ENCODE measurements at places on chromosomes 5 and 9.

DNA sequence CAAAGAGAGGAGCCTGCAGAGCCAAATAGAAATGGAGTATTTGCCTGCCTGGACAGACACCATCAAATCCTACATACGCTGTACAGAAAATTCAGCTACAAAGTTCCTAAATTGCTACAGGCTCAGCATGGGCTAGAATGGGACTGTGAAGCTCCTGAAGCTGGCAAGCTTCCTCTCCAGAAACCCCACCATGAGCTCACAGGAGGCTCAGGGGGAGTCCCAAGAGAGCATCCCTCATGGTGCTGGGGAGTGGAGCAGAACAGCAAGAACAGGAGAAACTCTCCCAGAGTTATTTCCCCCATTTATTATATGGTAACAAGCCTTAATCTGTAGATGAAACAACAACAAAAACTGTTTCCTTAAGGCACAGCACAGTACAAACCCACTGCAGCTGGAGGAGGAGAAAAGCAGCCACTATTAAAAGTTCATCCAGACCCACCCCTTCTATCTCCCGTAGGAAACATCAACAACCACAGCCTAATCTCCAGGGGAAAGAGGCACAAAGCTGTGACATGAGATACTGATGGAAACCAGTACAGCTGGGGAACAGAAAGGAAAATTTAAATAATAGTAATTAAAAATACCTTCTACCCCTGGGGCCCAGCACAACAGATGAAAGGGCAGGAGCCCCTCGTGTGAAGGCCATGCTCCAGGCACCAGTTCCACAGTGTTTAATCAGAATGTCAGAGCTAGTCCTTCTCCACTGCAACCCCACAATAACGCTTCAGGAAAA lies 548.5 kb downstream of the MTRR start:
- no peak for DNase-seq

GRCh38 chr5:101292199-101292598 lies 389.1 kb upstream of the ST8SIA4 start:
- no peak for DNase-seq

DNA sequence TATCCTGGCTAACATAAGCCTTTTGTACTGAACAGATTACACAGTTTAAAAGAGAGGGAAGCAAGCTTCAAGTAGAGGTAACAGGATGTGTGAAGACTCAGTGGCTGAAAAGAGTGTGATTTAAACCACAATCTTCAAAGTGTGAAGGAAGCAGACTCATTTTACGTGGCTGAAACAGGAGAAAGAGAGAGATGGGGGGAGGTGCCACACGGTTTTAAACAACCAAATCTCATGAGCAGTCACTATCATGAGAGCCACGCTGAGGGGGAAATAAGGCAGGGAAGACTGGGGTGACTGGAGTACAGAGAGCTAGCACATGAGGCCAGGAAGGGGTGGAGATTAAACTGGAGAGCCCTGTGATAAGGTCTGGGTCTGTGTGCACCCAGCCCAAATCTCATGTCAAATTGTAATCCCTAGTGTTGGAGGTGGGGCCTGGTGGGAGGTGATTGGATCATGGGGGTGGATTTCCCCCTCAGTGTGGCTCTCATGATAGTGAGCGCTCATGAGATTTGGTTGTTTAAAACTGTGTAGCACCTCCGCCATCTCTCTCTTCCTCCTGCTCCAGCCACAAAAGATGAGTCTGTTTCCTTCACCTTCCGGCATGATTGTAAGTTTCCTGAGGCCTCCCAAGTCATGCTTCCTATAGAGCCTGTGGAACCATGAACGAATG lies 318.6 kb upstream of the CD180 start:
- DNase-seq = no peak

DNA sequence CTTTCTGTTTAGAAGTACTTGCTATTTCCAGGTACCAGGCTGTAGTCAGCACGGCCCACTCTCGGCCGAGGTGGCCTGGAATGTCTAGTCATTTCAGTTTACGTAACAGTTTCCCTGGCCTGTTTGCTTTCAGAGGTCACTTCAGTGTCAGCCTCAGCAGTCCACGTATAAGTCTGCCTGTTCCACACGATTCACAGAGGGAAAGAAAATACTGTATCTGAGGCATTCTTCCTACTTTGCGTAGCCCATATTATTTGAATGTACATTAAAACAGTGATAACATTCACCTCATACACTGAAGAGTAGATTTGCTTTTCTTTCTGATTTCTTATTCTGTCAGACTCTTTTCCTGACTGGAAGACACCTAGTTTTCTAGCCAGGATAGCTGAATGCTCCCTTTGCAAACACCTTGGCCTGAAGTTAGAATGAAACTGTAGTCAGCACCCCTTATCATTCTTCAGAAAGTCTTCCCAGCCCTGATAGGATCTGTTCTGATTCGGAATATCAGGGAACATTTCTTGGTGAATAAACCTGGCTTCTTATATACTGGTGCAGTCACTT lies 140.9 kb downstream of the AOPEP start:
- DNase-seq = peak; percentile 41

- DNase-seq = no peak
These were observed 199.5 kb downstream of the ALDH1A1 start for GRCh38 chr9:72753266-72753893.

DNA sequence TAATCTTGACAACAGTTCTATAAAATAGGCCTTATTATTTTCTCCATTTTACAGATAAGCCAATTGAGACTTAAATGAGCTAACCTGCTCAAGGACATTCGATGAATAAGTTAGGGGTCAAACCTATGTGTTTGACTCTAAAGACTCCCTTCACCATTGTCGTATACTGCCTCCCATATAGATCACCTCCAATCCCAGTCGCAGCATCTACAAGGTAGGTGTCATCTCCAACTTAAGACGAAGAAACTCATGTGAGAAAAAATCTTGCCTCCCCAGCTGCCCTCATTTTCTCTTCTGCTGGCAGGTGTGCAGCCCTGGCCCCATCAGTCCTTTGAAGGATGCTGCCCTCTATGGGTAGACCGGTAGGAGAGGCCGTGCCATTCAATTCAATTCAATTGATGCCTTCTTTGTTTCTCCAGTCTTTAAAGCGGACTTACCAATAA lies 75.2 kb upstream of the SMARCA2 start:
- no peak for DNase-seq

GRCh38 chr5:102529447-102529846 lies 30.6 kb upstream of the SLCO6A1 start:
- DNase-seq = no peak

GRCh38 chr5:13403351-13403750 lies 541.1 kb downstream of the DNAH5 start:
- no peak for DNase-seq

DNA sequence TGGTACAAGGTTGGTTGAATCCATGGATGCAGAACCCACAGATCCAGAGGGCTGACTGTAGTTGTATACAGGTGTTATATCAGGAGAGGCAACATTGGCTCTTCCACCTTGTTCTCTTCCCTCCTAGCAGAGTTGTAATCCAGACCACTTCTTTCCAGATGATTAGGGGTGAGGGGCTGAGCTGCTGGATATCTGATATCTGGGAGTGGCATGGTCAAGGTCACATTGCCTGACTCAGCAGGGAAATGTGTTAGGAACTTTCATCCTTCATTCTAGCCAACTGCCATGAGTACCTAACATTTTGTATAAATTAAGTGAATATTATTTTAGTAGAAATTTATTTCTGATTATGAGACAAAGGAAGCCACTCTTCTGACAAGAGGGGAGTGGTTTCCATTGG lies 7.3 kb downstream of the DAPK1 start:
- DNase-seq = no peak

GRCh38 chr9:37004424-37004935 lies 29.6 kb downstream of the PAX5 start:
- no peak for DNase-seq

- peak; percentile 35 for DNase-seq
These were observed 238.2 kb downstream of the TLE4 start for GRCh38 chr9:79809931-79810330.

GRCh38 chr5:150515446-150515845 lies 7.5 kb downstream of the NDST1 start:
- no peak for DNase-seq

GRCh38 chr5:59893429-59894227 lies at the start of gene PDE4D:
TSS of gene PDE4D (minus strand) at chr5:59893726.
- peak; percentile 29 for DNase-seq

DNA sequence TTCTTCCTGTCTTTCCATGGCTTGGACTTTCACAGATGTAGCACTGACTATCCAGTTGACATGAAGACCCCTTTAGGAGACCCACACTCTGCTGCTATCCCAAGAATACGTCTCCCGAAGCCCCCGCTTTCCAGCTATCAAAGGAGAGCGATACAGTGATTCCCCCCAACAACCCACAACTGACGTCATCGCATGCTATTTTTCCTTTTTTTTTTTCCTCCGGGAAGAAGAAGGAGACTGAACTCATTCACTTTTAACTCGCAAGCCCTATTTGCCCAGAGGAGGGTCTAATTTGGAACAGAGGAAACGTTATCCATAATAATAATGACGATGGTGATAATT lies 2.1 kb downstream of the PAPPA start:
- DNase-seq = no peak

- no peak for DNase-seq
These were observed 564 bp downstream of the SLC25A25 start for GRCh38 chr9:128068386-128069205.

DNA sequence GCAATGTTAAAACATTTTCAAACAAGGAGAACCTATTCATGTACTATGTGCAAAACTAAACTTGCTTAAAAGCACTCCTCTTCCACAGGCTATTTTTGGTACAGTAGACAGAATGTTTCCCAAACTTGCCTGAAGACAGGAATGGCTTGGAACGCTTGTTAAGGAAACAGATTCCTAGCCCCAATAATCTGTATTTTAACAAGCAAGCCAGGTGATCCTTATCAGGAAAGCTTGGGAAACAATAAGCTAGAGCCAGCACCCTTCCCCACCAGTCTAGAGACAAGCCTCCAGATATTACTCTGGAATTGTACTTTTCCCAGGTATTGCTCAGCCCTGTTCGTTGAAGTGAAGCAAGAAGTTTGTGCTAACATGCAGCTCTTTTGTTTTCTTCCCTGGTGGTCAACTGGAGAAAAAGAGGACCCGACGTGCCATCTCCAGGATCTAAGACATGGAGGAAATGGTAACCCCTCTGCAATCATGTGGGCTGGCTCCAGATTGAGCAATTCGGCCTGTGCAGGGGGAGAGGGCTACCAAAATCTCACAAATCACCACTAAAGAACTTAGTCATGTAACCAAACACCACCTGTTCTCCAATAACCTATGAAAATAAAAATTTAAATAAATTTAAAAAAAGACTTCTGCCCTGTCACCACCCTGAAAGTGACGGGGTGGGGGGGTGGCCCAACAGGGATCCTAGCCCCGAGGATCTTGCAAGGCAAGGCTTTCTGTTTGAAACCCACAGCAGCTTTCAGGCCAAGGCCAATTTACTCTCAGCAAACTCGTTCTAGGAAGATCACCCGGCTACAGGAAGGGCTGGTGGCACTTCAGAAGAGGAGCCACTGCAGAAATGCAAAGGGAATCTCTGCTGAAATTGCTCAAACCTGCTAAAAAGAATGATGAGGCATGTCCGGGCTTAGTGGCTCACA lies 48.6 kb downstream of the SHB start:
- no peak for DNase-seq

GRCh38 chr9:87216897-87217455 lies 269.7 kb upstream of the GAS1 start:
- no peak for DNase-seq

- no peak for DNase-seq
These were observed 751.2 kb downstream of the BRINP1 start for GRCh38 chr9:118618084-118618483.

DNA sequence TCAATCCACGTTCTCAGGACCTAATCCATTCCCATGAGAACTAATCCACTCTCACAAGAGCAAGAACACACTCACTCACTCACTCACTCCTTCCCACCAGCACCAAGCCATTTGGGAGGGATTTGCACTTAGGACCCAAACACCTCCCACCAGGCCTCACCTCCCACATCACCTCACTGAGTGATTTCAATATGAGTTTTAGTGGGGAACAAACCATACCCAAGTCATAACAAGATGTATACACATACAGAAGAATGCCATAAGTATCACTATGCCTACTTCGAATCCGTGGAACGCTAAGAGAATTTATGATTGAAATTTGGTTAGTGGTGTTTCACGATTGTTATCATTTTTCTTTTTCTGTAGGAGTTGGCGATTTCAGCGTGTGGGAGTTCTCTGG lies 29.3 kb upstream of the CTSL start:
- DNase-seq = no peak

GRCh38 chr5:112228667-112229066 lies 190.4 kb downstream of the EPB41L4A start:
- DNase-seq = no peak

DNA sequence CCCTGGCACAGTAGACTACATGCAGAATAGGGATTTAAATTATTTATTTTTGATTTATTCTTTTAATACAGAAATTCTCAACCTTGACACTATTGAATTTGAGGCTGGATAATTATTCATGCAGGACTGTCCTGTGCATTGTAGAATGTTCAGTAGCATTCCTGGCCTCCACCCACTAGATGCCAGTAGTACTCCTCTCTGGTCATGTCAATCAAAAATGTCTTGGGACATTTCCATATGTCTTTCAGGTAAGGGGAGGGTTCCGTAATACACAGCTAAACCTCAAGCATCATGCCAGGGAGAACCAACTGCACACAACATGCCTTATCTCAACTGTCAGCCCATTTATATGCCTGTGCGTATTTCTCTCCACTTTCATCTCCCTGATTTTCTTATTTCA lies 231.8 kb downstream of the BRINP1 start:
- no peak for DNase-seq

GRCh38 chr5:32581010-32581785 lies 4.2 kb upstream of the SUB1 start:
- DNase-seq = no peak

DNA sequence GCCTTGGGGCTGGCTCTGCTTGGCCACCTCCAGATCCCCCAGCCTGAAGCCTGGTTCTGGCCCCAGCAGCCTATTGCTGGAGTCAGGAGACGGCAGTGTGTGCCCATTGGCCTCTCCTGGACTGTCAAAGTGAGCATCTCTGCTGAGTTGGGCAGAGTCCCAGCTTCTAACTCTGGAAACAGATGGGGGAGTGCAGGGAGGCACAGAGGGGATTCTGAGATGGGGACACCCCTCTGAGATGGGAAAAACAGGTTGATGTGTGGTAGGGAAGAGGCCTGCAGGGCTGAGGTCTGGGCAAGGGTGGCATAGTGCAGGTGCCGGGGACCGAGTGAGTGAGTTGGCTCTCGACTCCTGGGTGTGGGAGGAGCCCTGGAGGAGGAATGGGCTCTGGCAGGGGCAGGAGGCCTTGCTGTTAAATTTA lies 27.5 kb downstream of the PHF2 start:
- no peak for DNase-seq

- DNase-seq = no peak
These were observed 10.5 kb upstream of the FRMPD1 start for GRCh38 chr9:37640246-37640645.

DNA sequence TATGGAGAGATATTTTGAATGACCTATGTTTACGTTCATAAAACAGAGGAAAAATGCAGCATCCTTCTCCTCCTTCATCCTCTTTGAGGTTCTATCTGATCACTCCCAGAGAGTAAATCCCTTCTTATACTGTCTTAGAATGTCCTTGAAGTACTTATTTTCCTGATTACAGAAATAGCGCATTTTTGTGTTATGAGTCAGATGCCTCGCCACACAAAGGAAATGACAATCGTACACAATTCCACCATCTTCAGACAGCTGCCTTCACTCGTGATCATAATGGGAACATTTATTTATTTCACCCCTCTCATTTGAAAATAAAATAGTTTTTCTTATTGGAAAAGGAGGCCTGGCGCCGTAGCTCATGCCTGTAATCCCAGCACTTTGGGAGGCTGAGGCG lies 2.4 kb upstream of the GLT6D1 start:
- no peak for DNase-seq
